ENCODE measurements at places on chromosomes 5 and 9.

DNA sequence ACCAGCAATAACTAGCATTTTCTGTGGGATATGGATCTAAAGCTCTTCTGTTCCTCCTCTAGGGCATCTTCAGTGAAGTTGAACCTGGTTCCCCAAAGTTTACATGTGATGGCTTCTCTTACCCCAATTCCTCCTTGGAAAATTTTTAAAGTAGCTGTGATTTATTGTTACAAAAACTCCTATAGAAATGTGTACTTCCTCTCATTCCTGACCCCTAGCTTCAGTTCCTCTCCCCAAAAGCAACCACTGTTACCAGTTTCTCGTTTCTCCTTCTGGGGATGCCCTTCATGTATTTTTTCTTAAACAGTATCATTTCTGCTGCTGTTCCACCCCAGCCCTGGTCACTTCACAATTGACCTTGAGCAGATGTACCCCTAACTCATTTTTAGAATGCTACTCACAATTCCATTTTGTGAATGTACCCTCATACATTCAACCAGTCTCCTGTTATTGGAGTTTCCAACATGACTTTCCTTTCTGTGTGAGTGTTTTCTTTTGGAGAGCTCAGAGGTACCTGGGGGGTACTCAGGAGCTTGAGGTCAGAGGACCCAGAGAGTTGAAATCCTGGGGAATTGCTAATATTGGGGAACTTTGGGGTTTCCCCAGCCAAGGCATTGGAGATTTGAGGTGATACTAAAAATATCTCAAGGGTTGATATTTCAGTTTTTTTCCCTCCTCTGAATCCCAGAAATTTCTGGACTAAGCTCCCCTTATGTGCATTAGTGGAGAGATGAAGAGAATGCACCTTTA lies 18.6 kb upstream of the GLRX start:
- no peak for DNase-seq

- no peak for DNase-seq
Observed at GRCh38 chr9:105646879-105647594, 15.2 kb upstream of the TAL2 start.

GRCh38 chr5:18761801-18762200 lies 1127.5 kb downstream of the TAF11L14 start:
- no peak for DNase-seq

DNA sequence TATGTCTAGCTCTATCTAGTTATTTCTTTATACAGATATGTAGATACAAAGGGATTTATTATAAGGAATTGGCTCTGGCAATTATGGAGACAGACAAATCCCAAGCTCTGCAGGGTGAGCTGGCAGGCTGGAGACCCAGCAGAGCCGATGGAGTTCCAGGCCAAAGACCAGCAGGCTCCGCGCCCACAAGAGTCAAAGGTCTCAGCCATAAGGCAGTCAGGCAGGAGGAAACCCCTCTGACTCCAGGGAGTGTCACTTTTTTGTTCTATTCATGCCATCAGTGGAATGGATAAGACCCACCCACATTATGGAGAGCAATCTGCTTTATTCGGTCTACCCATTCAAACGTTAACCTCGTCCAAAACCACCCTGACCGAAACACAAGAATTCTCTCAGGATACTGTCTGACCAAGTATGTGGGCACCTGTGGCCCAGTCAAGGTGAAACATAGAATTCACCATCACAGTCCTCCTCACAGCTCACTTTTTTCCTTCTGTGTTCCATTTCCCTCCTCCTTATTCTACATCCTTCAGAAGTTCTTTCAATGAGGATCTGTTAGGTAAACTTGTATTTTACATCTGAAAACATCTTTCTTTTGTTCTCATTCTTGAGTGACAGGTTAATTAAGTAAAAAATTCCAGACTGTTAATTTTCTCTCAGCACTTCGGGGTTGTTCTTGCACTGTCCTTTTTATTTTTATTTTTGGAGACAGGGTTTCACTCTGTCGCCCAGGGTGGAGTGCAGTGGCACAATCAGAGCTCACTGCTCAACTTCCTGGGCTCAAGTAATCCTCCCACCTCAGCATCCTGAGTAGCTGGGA lies 21.2 kb downstream of the RNF130 start:
- DNase-seq, result no peak

DNA sequence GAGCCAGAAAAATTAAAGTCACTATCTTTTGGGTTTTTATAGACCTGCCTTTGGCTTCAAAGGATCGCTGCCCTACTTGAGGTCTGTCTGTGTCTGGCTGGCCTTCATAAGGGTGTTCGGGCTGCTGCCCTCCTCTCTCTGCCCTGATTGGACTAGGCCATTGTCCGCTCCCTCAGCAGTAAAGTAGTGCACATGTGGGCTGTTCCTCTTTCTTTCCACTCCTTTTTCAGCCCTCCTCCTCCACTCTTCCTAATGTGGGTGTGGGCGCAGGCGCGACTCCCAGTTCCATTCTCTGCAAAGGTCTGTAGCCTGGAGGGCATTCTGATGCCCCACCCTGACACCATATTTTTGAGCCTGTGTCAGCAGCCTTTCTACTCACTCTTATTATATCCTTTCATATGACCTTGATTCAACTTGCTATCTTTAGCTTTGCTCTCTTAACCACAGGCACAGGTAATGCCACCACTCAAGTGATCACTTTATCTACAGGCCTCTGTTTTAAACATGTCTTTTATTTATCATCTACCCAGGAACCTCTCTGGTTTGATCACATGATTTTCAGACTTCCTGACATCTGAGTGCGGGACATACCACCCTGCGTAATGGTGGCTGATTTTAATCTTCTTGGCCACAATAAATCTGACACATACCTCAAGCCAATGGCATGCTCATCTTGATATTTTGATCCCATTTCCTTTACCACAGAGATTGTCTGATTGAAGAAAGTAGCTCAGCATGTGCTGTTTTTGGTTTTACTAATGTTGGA lies 144.5 kb downstream of the AOPEP start:
- no peak for DNase-seq

DNA sequence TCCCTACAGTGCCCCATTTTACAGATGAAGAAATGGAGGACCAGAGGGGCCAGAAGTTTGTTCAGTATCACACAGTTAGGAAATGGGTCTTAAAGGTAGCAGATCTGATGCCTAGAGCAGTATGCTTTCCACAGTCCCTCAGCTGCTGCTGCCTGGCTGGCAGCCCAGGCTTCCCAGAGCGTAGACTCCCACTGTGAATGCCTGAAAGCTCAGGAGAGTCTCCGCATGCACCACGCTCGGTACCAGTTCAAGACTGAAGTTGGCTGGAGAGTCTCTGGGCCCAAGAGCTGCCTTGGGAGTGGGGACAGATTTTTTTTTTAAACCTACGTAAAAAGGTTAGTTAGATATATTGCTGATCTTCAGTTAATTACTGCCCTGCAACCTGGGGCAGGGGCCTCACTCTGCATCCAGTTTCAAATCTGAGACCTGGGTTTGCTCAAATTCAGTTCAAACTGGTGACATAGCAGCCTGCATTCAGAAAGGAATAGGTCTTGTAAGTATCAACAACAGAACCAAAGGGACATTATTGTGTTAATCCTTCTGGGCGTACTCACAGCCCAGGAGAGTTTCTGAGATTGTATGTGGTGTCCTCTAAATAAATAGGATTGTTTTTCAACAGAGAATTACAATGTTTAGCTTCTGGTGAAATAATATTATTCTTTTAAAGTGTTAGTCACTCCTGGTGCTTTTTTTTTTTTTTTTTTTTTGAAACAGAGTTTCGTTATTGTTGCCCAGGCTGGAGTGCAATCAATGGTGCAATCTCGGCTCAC lies 8.3 kb downstream of the NANS start:
- no peak for DNase-seq

DNA sequence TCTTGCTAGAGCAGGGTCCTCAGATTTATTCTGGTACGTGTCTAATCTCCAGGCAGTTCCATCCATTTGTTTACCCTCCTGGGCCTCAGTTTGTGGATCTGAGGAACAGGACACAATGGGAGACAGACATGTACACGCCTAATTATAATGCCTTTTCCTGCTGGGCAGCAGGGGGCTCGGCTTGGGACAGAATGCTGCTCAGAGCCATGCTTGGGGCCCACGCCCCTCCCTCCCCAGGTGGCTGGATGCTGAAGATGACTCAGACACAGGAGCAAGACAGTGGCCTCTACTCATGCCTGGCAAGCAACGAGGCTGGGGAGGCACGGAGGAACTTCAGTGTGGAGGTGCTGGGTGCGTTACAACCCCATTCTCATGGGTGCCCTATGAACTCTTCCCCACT lies 72.7 kb upstream of the ASS1 start:
- no peak for DNase-seq

GRCh38 chr9:108994695-108995094 lies 18.6 kb downstream of the CTNNAL1 start:
- no peak for DNase-seq

DNA sequence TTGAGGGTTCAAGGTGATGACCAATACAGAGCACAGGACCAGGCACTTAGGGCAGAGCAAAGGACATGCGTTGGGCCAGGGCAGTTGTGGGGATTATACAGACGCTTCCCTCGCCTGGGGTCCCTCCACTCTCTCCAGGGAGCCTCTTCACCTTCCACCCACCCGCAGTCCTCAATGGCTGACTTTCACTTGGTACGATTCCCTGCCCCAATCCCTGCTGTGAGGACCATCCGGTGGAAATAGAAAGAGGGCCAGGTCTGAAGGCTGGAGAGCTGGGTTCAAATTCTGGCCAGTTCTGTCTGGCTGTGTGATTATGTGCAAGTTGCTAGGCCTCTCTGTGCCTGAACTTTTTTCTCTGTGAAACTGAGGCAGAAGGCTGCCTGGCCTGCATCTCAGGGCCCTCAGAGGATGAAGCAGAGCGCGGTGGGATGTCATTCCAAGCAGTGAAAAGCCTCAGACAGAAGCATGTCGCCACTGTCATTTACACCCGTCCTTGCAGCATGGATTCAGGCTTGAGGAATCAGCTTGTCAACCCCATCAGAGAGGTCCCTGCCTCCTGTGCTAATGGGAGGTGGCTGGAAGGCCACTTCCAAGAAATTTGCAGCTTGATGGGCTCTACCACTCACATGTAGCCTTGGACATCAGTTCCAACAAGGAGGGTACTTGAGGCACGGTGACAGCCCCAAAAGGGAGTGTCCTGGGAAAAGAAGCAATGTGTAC lies 206.6 kb upstream of the IER5L start:
- no peak for DNase-seq

- no peak for DNase-seq
Observed at GRCh38 chr9:4700091-4700490, 20.7 kb downstream of the CDC37L1 start.
